CD4-positive, alpha-beta memory T cell (primary cell): ENCODE measurements at places on chromosomes 6 and 20. TPM values are rescaled to one million over a fixed set of nuclear protein-coding genes. Genes with fewer than 3 reads are reported as not detected.
A peak's percentile ranks its signal among the peaks of the same experiment; 100 is the strongest.

EDN1 gene
- total RNA-seq = 0.28 TPM

- no peaks in the 10 kb centered on the region for H3K36me3 ChIP-seq
- H3K4me3 ChIP-seq = no peak overlapping the region
- no peak for DNase-seq
Observed at GRCh38 chr6:163955096-163955495, 540.6 kb downstream of the QKI start.

- H3K36me3 ChIP-seq = no peaks in the 10 kb centered on the region
- DNase-seq = no peak
- H3K4me3 ChIP-seq = peak overlapping the region; percentile 69
- H3K27ac ChIP-seq = peak overlapping the region; percentile 62
- peaks cover 31% of the 10 kb centered on the region for H3K4me1 ChIP-seq
- H3K27me3 ChIP-seq = no peaks in the 10 kb centered on the region
Observed at GRCh38 chr6:27865850-27866356, 46.3 kb downstream of the OR2B2 start.

GRCh38 chr20:16476032-16476431 is 97.2 kb downstream of the KIF16B start:
- H3K4me3 ChIP-seq = no peak overlapping the region
- no peaks in the 10 kb centered on the region for H3K36me3 ChIP-seq
- no peaks in the 10 kb centered on the region for H3K4me1 ChIP-seq
- DNase-seq = peak; percentile 13
- no peak overlapping the region for H3K27ac ChIP-seq

DNA sequence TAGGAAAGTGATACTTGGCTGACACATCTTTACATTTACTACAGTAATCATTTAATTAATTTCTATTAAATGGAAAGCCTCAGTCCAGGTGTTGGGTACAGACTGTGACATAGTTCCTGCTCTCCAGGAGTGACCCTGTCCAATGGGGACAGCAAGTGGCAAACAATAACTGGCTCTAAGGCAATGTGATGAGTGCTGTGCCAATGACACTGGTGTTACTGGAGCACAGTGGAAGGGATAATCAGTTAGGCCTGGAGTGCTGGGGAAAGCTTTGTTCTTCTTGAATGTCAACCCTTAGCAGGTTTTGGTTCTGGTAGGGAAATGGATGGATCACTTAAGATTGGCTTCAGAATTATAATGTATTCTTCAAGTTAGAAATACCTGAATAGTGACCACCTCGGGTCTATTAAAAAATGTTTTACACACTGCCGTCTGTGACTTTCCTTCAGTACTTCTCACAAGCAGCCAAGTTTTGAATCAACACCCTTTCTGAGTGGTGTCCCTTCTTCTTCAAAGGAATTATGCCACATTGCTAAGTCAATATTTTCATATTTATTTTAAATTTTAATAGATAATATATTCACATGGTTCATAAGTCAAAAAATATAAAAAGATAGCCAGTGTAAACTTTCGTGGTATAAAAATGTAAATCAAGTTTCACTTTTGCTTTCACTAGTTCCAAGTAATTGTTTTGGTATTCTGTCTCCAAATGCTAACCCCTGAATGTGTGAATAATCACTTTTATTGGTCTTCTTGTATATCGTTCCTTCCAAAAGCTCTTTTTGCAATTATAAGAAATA is 9.6 kb downstream of the CMTR1 start:
- H3K4me1 ChIP-seq = peaks cover 19% of the 10 kb centered on the region
- no peak overlapping the region for H3K4me3 ChIP-seq
- no peak for DNase-seq
- H3K27me3 ChIP-seq = no peaks in the 10 kb centered on the region
- peaks cover 40% of the 10 kb centered on the region for H3K36me3 ChIP-seq
- H3K27ac ChIP-seq = peak overlapping the region; percentile 72

DNA sequence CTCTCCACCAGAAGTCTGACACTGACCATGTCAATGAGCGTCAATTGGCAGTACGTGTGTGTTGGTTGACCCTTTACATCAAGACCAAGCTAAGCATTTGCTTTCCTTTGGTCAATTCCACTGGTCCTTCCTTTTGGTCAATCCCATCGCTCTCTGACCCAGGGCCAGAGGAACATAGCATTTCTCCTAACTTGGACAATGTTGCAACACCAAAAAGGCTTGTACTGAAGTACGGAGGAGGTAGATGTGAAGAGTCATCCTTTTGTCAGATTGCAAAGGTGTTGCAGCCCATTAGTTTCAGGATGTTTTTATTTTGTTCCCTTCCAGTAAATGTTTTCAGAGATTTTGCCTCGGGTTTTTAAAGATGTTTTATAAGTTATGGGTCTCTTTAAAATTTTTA is 24.6 kb downstream of the EDN1 start:
- H3K36me3 ChIP-seq = no peaks in the 10 kb centered on the region
- no peak overlapping the region for H3K27ac ChIP-seq
- no peaks in the 10 kb centered on the region for H3K27me3 ChIP-seq
- H3K4me1 ChIP-seq = no peaks in the 10 kb centered on the region
- DNase-seq = no peak
